ENCODE measurements at places on chromosomes 1 and 21. TPM values are rescaled to one million over a fixed set of nuclear protein-coding genes. Genes with fewer than 3 reads are reported as not detected.

DNA sequence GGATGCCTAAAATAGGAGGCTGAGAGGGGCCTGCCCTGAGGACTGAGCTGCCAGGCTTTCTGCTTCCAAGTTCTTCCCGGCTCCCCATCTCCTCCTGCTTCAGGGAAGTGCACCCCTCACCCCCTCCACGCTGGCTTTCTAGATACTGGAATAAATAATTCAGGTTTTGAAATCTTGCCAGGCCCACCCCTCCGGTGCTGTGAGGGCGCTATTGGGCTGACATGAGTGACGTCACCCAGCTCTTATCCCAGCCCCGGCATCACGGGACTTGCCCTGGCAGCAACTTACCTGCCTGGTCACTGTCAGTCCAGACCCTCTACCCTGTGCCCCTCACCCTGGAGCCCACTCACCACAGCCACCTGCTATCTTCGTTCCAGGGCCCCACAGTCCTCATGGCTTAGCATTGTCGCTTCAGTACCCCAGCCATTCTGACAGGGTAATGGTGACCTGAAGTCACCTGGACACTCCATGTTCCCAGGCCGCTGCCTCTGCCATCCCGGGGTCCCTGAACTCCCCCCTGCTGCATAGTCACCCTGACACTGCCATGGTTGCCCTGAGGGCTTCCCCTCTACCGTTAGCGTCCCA is 819 bp upstream of the GPR3 start:
- H3K4me3 ChIP-seq, result peak overlapping the region; percentile 53
- no peaks in the 10 kb centered on the region for H3K36me3 ChIP-seq
- DNase-seq, result no peak

GRCh38 chr21:15031790-15032357 is 32.9 kb downstream of the NRIP1 start:
- no peaks in the 10 kb centered on the region for H3K27me3 ChIP-seq
- no peak overlapping the region for H3K4me3 ChIP-seq
- no peak overlapping the region for H3K27ac ChIP-seq
- H3K36me3 ChIP-seq, result no peaks in the 10 kb centered on the region

GRCh38 chr1:19622204-19622603 is 21.9 kb upstream of the NBL1 start:
- H3K36me3 ChIP-seq, result peaks cover 29% of the 10 kb centered on the region
- no peak for DNase-seq
- no peaks in the 10 kb centered on the region for H3K27me3 ChIP-seq
- no peak overlapping the region for H3K27ac ChIP-seq

DNA sequence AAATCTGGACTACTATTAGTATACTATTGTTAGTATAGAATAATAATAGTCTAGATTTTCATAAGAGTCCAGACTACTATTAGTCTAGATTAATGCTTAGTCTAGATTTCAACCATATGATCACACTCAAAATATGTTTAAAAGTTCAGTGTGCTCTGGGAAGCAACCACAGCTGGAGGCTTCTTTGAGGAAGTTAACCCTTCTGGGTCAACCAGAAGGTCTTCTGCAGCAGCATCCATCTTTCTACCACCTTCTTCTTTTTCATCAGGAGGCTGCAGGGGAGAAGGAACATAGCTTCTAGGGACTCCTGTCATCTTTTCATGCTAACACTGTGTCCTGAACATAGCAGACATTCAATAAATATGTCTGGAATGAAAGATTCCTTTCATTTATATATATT is 51.2 kb upstream of the DNAJC6 start:
- no peak overlapping the region for H3K27ac ChIP-seq
- peaks cover 10% of the 10 kb centered on the region for H3K4me1 ChIP-seq
- no peak overlapping the region for H3K4me3 ChIP-seq
- DNase-seq, result no peak
- no peaks in the 10 kb centered on the region for H3K36me3 ChIP-seq
- H3K27me3 ChIP-seq, result no peaks in the 10 kb centered on the region

DNA sequence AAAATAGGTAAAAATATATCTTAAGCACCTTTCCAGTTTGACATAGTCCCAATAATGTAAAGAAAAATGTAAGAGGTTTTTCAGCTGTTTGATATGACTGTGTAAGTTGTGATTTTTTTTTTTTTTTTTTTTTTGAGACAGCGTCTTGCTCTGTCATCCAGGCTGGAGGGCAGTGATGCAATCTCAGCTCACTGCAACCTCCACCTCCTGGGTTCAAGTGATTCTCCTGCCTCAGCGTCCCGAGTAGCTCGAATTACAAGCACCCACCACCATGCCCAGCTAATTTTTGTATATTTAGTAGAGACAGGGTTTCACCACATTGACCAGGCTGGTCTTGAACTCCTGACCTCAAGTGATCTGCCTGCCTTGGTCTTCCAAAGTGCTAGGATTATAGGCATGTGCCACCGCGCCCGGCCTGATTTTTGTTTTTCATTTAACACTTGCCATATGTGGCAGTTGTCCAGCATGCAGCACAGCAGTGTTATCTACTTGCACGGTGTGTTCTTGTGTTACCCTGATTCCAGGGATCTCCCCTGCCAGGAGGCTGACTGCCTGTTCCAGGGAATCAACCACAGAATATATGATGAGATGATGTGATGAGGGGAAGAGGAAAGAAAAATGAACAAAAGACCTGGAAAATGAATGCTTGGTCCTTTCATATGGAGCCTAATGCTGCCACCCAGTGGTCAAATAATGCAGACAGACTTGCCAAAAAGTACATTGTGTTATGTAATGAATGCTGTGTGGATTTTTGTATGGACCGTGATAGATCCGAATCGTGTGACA is 79.0 kb downstream of the RAVER2 start:
- no peaks in the 10 kb centered on the region for H3K27me3 ChIP-seq
- no peak overlapping the region for H3K27ac ChIP-seq
- peaks cover 4% of the 10 kb centered on the region for H3K4me1 ChIP-seq
- no peak overlapping the region for H3K4me3 ChIP-seq
- no peak for DNase-seq

Gene BLACAT1
- 0.40 TPM for total RNA-seq

- peaks cover 60% of the 10 kb centered on the region for H3K36me3 ChIP-seq
- no peaks in the 10 kb centered on the region for H3K27me3 ChIP-seq
- DNase-seq, result no peak
- H3K4me3 ChIP-seq, result no peak overlapping the region
- peak overlapping the region; percentile 73 for H3K27ac ChIP-seq
- peaks cover 60% of the 10 kb centered on the region for H3K4me1 ChIP-seq
Observed at GRCh38 chr1:112702067-112702395, 4.9 kb downstream of the RHOC start.

- DNase-seq, result no peak
- H3K4me3 ChIP-seq, result no peak overlapping the region
- no peaks in the 10 kb centered on the region for H3K27me3 ChIP-seq
- no peaks in the 10 kb centered on the region for H3K36me3 ChIP-seq
- H3K27ac ChIP-seq, result no peak overlapping the region
Observed at GRCh38 chr1:58310881-58311280, 235.6 kb downstream of the OMA1 start.

Gene NPHS2
- total RNA-seq, result not detected

GRCh38 chr1:194024659-194025058 is 838.2 kb upstream of the B3GALT2 start:
- H3K4me3 ChIP-seq, result no peak overlapping the region
- DNase-seq, result no peak
- no peaks in the 10 kb centered on the region for H3K36me3 ChIP-seq

Gene KISS1
- total RNA-seq, result 0.91 TPM

Gene CADM3
- 1.0 TPM for total RNA-seq

DNA sequence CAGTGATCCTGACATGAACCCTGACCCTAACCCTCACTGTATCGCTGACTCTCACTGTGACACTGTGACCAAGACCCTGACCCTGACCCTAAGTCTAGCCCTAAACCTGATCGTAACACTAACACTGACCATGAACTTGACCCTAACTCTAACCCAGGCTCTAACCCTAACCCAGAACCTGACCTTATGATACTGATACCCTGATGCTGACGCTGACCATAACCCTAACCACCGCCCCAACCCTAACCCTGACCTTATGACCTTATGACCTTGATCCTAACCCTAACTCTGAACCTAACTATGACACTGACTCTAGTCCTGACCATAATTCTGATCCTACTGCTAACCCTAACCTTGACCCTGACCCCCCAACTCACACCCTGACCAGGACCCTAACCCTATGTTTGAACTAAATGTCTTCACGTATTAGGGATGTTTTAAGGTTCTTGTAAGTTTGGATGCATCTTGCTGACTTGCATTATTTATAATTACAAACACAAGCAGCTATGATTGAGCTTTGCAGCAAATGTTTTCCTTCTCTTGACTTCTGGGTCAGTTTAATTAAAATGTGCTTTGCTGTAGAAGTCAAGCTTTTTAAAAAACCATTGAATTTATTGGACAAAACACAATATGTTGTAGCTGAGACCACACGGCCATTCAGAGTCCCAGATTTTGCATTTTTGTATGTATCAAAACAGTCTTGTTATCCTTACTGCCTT is 23.9 kb upstream of the PRSS38 start:
- no peaks in the 10 kb centered on the region for H3K36me3 ChIP-seq
- peaks cover 16% of the 10 kb centered on the region for H3K4me1 ChIP-seq
- DNase-seq, result no peak
- no peaks in the 10 kb centered on the region for H3K27me3 ChIP-seq
- no peak overlapping the region for H3K27ac ChIP-seq
- no peak overlapping the region for H3K4me3 ChIP-seq

- DNase-seq, result no peak
- H3K27me3 ChIP-seq, result no peaks in the 10 kb centered on the region
- peaks cover 44% of the 10 kb centered on the region for H3K36me3 ChIP-seq
- no peaks in the 10 kb centered on the region for H3K4me1 ChIP-seq
Observed at GRCh38 chr1:43673261-43673660, 23.3 kb downstream of the KDM4A start.

Data from upper lobe of left lung (tissue), 6 donors.